Forelimb muscle (tissue), 1 donor: ENCODE measurements at places on chromosomes 1 and 21. TPM values are rescaled to one million over a fixed set of nuclear protein-coding genes. Genes with fewer than 3 reads are reported as not detected.

- no peak for DNase-seq
These were observed 34.8 kb upstream of the HSD3B1 start for GRCh38 chr1:119472080-119472818.

DNA sequence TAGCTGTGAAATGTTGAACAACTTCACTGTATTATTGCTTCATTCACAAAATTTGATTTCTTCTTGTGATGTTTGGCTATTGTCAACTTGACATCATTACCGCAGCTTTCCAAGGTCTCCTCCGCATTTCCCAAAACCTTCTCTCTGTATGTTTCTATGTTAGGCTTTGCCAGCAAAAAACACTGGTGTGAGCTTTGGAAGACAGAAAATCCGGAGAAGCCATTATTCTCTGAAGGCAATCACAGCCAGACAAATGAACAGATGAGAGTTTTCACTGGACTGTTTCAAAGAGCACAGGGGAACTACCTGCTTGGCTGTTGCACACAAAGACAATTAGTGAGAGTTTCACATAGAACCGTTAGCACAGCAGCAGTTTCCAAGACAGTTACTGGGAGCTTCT, 609.6 kb downstream of the BRINP3 start:
- DNase-seq: peak; percentile 22

DNA sequence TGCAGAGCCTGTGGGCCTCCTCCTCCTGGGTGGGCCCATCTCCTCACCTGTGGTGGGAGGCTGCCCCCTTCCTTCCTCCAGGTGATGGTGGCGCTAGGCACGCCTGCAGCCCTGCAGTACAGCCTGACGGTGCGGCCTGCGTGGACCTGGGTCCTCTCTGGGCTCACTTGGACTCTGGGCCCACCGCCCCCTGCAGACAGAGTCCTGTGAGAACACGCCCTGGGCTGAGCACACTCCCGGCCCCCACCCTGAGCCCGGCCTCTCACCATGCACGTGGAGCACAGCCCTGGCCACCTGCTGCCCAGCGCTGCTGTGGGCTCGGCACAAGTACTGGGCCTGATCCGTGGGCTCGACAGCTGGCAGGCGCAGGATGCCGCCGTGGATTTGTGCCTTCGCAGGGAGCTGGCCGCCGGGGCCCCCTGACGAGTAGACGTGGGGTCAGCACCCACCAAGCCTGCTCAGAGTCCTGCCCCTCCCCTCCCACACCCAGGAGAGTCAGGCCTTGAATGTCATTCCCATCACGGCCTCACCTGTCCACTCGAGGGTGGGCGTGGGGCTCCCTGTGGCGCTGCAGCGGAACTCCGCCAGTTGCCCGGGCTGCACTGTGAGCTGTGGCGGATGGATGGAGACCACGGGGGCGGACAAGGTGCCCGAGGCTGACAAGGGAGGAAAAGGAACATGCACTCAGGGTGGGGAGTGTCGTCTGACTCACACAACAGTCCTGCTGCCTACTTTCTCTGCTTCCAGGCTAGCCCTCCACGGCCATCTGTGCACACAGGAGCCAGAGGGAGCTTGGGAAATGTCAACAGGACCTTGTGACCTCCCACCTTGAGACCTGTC, 43.4 kb downstream of the LDLRAD2 start:
- no peak for DNase-seq

DNA sequence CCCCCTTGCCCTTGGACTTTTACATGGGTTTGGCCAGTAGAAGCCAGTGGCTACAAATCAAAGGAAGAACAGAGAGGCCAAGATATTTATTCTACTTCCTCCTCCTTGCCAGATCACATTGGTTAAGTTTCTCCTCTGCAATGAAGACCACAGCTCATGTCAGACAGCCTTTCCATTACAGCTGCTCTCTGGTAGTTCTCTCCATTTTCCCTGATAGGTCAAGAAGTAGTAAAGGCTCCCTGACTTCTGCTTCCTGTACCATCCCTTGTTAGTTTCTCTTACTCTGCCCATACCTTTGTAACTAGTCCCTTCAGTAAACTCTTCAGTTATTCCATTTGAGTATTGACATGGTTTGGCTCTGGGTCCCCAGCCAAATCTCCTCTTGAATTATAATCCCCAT, 27.8 kb downstream of the NME7 start:
- DNase-seq: no peak

DNA sequence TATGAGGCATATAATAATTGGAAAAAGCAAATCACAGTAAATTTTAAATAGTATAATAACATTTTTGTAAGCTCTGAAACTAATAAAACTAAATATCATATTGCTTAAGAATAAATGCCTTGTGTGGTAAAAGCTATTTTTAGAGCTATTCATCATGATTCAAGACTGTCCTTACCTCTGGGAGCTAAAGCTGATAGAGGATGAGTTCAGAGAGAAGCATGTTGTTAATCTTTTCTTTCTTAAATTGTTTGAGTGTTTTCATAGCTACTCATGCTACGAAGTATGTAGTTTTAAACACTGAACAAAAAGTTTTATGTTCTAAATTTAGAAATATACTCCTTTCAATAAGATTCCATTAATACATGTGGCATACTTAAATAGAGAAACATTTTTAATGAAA, 30.5 kb downstream of the IFI16 start:
- no peak for DNase-seq

DNA sequence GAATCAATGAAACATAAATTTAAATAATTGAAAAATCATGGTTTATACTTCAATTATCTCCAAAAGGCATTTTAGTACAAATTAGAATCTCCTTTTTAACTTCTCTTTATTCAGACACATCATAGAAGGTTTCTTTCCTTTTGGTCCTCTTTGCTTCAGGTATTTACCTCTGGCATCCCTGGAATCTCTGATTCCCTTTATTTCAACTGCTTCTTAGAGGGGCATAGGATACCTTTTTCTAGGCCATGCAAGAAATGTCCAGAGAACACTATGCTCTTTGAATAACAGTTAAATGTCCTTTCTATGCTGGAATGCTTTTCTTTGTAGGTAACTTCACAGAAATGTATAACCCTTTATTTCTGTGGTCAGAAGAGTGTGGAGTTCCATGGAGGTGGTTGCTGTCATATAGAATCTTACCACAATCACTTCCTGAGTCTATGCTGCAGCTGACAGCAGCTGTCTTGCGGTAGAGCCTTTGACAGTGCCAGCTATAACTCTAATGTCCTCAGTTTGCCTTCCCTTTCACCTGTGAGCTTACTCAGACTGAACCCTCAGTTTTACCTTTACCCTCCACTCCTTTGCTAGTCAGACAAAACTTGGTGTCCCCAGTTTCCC, 8.6 kb downstream of the LAMC2 start:
- DNase-seq: no peak

DNA sequence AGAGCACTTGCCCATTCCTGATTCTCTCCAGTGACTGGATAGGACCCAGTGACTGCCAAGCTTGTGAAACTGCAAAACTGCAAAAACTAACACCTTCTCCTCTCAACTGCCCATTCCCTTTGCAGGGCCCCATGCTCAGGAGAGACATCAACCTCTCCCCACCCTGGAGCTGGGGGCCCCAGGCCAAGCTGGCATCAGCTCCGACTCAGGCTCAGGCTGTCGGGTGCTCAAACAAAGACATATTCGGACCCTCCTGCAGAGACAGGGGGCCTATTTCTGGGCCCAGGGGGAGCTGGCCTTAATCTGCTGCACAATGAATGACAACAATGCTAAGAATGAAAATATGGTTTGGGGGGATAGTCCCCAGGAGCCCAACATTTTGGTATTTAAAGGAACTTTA, 11.8 kb downstream of the LMX1A start:
- no peak for DNase-seq

DNA sequence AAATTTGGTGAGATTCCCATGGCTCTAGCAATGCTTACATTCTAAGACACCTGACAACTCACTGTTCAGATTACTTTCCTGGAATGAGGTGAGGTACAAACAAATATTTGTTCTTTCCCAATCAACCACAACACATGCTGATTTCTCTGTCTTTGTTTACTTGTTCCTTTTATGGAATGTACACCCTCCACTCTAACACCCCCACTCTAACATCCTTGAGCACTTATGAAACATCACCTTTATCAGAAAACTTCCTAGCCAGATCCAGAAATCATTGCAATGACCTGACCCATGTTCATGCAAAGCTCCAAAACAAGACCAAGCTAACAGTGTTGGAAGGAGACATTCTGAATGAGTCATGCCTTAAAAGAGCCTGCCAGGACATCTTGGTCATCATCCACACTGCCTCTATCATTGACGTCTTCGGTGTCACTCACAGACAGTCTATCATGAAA, 35.5 kb downstream of the HSD3B1 start:
- DNase-seq: no peak

- no peak for DNase-seq
These were observed 432.0 kb downstream of the SETD4 start for GRCh38 chr21:35628316-35628715.

GRCh38 chr1:246280551-246280950, 226.5 kb downstream of the SMYD3 start:
- DNase-seq: no peak

- no peak for DNase-seq
These were observed 860.0 kb downstream of the LTN1 start for GRCh38 chr21:28132713-28133112.

GRCh38 chr1:204377800-204378668, 18.3 kb upstream of the PLEKHA6 start:
- no peak for DNase-seq

DNA sequence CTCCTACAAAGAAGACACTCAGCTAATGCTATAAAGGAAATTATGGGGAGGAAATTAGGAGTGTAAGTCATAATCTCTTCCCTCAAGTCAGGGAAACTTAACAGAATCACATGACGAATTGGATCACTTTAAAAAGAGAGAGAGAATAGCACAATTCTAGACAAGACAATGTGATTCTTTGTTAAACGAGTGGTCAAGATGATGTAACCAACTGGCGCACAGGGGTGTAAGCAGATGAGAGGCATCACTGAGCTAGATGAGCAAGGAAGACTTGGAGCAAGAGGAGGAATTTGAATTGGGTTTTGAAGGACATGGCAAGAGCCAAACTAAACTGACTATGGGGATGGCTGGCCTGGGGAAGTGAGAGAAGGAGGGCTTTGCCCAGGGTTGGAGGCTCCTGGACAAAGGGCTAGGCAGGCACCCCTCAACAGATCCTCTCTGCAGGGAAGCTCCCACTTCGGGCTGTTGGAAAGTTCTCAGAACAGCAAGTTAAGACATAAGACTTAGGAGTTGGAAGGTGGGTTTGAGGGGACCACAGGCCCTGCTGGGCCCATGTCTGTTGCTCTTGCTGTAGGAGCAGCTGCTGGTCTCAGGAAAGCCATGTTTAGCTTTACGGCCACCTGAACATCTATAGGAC, 123.9 kb upstream of the GRIK3 start:
- no peak for DNase-seq

- DNase-seq: no peak
These were observed 29.1 kb upstream of the SAMD13 start for GRCh38 chr1:84272401-84272800.

GRCh38 chr21:19181604-19182140, 778.1 kb upstream of the TMPRSS15 start:
- no peak for DNase-seq

DNA sequence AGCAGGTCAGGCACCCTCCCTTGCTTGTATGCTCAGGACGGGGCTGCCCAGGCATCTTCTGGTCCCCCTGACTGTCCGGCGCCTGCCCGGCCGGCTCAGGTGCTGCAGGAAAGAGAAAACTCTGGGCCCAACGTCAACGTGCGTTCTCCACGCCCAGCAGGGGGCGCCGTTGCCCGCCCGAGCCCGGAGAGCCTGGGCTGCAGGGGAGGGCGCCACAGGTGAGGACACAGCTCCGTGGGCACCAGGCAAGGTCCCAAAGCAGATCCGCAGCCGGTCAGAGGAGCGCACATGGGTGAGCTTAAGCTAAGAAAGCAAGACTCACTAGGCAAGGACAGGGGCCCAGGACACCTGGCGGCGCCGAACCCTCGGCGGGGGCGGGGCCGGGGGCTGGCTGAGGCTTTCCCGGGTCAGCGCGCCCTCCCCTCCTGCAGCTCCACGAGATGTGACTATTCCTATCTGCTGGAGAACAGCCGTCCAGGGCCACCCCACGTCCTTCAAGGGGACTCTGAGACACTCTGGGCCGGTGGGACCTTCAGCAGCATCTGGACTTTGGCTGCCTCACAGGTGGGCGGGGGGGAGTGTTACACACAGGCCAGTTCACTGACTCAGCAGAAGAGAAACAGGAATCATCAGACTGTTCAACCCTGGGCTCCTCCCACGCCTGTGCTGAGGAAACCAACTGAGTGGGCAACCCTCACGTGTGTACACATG, 29.3 kb downstream of the KRTAP10-1 start:
- no peak for DNase-seq

- DNase-seq: no peak
These were observed 3.6 kb upstream of the TUFT1 start for GRCh38 chr1:151536499-151536898.

DNA sequence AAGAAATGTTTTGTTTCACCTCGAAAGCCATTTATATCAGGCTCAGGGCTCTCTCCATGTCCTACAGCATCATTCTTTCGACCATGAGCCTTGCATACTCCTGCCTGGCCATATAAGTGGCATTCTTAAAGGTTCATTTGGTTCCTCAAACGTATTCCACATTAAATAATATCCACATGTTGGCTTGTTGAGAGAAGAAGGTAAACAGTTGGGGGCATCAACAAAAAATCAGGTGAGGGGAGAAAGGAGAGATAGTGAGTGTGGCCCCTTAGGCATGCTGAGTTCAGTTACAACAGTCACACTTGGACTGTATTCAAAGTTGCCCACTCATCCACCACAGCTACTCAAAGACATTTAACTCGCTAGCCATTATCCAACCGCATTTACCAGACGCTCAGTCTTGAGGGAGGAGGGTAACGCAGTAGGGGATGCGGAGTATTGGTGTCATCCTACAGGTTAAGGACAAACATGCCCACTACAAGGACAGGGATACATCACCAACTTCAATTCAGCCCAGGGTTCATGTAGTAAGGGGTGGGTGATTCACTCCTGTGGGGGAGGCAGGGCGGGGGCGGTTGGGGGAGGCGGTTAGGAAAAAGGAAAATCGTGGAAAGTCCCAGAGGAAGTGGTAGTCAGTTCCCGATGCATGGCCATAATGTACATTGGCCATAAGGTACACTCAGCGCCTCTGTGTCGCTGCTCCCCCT, 1.4 kb downstream of the ZNF697 start:
- no peak for DNase-seq

DNA sequence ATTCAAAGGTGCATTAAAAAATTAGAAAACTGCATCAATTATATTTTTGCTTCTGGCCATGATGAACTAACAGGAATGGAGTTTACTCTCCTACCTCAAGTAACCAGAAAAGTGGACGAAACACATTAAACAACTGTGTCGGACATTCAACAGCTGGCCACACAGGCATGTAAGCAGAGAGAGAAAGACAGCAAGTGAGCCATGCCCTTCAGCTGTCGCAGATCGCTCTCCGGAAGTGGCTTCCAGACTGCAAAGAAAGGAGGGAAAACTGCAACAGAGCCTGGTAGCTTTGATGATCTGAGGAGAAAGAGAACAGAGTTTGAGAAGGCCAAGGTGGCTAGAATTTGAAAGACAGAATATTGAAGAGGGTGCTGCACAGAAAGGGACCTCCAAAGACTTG, 557.2 kb downstream of the MATN1 start:
- no peak for DNase-seq

The SH2D1B gene
- polyA plus RNA-seq: 0.71 TPM

The PADI3 gene
- not detected for polyA plus RNA-seq

The SCMH1 gene
- 35.8 TPM for polyA plus RNA-seq

The S100A16 gene
- 43.0 TPM for polyA plus RNA-seq
